ENCODE measurements at places on chromosomes 5 and 9.

DNA sequence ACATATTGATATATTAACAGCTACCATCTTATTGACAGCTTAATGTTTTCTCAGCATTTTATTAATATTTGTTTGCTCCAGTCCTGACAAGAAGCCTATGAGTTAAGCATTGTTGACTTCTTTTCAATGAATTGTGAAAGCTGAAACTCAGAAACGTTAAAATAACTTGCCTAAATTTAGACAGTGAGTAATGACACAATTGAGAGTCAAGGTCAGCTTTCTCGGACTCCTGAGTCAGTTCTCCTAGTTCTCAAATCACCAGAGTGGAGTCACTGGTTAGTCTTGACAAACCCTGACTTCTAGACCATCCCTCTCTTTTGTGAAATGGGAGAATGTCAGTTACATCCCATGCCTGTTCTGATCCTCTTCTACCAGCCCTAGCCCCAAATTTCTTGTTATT lies 222.7 kb upstream of the ACO1 start:
- DNase-seq: no peak

DNA sequence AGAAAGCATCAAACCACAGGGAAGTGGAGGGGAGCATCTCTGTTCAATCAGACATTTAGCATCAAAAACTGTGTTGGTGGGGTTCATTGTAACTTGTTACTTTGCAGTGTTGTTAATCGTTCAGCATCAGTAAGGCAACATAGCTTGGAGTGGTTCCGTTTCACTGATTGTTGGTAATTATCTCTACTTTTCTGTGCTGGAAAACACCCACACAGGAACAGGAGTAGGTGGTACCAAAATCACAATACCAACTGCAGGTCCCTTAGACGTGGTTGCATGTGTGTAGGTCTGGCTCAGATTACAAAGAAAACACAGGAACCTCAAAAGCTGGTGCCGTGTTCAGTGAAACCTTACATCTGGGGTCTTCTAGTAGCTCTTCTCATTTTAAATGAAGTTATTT lies 146.8 kb downstream of the RNF180 start:
- DNase-seq: no peak

GRCh38 chr9:122961139-122961538 lies 20.3 kb downstream of the RABGAP1 start:
- no peak for DNase-seq

DNA sequence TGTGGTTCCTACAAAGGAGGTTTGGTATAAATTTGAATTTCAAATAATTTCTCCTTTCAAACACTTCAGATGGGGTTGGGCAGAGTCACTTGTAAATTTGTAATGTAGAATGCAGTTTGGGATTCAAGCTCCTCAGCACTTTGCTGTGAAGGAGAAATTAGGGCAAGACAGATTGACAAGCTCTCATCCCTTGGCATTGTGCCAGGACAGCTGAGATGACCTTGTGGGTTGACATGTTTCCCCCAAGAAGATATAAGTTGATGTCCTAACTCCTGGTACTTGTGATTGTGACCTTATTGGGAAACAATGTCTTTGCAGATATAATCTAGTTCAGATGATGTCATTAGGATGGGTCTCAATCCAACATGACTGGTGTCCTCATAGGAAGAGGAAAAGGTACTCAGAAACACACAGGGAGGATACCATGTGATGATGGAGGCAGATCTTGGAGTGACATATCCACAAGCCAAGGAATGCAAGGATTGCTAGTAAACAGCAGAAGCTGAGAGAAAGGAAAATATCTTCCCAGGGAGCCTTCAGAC lies 408.3 kb downstream of the MED10 start:
- no peak for DNase-seq

DNA sequence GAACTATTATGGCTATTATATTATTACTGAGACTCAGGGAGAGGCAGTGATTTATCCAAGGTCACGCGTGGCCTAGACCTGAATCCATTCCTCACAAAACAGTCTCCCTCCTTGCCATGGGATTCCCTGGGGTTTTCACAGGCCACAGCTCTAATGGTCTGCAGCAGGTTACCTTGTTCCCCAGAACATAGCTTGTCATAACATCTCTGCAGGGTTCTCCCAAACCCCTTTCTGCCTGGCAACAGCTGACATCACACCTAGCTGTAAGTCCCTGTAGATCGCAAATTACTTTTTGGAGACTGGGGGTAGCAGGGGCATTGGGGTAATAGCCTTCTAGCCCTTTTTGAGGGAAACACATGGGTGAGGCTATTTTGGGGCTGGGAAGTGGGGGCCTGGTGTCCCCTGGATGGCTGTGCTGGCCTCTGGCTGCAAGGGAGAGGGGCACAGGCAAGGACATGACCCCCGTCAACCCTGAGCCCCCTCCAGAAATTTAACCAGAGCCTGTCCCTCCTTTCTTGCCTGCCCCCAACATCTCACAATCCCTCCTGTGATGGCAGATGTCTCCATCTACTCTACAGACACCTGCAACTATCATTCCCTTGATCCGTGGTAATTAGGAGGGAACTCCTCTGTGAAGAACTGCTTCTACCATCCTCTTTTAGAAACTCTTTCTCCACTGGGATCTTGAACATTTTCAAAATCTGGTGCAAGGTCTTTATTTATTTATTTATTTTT lies 1.3 kb downstream of the CD74 start:
- DNase-seq: no peak

GRCh38 chr5:85814596-85814995 lies 803.1 kb upstream of the COX7C start:
- DNase-seq: no peak

DNA sequence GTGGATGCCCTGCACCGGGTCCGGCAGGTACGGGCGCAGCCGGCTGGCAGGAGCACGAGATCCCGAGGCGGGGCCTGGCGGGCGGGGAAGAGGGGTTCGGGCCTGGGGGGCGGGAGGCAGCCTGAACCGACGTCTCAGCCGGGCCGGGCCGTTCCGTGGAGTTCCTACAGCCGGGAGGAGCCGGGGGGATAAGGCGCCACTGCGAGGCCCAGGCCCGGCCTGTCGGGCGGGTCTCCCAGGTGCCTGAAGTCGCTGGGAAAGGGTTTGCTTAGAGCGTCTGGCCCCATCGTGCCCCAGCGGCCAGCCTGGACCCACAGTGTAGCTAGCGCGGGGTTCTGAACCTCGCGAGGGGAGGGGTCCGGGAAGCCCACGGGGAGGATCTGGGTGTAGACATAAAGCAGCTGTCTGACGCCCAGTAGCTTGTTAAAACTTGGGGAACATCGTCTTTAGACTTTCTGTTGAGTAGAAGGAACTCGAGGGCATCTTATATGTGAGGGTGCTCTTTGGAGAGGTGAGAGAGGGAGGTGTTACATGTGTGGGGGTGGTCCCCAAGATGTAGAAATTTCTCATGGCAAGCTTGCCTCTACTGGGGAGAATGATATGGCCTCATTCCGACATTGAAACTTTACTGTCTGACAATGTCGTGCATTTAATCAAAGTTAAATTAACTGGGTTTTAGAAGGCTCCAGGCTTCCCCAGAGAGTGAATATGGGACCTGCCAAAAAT lies 524 bp downstream of the FUBP3 start:
- no peak for DNase-seq

DNA sequence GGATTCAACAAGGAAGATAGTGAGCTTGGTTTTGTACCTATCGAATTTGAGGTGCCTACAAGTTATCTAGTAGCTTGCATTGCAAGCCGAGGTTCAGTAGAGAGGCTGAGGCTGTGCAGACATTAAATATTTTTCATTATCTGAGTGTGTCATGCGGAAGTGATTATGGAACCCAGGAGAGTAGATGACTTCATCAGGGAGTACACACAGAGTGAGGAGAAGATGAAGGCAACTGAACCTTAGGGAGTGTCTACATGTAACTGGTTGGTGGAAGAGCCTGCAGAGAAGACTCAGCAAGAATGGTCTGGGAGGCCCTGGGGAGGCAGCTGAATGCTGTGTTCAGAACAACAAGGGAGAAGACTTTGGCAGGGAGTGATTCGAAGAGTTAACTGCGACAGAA lies 393.9 kb downstream of the ARHGEF28 start:
- DNase-seq: no peak

DNA sequence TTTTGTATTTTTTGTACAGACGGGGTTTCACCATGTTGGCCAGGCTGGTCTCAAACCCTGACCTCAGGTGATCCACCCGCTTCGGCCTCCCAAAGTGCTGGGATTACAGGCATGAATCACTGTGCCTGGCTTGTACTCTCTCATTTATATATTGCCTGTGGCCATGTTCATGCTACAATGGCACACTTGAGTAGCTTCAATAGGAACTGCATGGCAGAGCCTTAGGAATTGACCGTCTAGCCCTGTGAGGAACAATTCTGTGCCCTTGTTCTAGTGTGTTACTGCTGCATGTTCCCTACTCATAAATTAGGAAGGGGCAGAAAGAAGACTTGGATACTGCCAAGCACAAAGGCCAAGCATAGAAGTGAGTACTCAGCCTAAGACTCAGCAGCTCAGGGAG lies 104.2 kb downstream of the LIFR start:
- DNase-seq: no peak

DNA sequence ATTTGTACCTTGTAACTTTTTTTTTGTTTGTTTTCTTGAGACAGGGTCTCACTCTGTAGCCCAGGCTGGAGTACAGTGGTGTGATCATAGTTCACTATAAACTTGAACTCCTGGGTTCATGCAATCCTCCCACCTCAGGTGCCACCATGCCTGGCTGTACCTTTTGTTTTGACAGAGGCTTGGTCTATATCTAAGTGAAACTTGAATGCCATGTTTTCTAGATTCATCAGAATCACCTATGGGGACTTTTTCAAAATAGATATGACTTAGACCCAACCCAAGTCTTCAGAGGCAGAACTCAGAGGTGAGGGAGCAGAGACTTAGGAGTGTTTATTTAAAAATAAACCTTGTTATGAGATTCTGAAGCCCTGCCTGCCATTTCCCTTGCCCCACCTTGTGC lies 128.4 kb downstream of the PTTG1 start:
- DNase-seq: no peak

GRCh38 chr9:107890921-107891465 lies 401.4 kb upstream of the KLF4 start:
- no peak for DNase-seq

DNA sequence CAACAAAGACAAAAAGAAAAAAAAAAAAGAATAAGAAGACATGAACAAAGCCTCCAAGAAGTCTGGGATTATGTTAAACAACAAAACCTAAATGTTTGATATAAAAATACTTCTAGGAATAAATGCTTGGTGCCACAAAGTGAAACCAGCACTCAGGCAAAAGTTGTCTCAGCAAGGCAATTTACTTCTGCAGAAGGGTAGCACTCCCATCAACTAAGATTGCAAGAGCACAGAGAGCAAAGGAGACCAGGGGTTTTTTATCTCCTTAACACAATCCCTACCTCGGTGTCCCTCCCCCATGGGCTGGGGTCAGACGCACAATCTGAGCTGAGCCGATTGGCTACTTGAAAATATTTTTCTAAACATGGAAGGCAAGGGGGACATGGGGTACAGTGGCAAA lies 381.3 kb upstream of the SLC24A2 start:
- DNase-seq: no peak

DNA sequence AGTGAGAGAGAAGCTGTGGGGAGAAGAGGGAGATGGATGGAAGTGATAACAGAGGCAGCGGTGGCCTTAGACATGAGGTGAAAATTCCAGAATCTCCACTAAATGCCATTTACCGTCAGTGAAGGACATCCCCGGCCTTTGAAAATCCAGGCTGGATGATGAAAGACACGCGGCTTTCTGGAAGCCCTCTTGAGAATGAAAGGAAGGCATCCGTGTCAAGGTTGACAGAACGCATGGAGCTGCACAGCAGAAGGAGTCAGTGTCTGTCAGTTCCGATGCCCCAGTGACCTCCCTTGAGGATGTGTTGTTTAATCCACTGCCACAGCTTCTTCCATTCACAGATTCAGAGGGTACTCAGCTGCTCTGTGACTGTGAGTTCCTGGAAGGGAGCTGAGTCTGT lies 114.9 kb downstream of the ICE1 start:
- no peak for DNase-seq

GRCh38 chr5:160390787-160391696 lies 8.8 kb downstream of the FAM200C start:
- no peak for DNase-seq

GRCh38 chr9:1031951-1032601 lies 18.1 kb upstream of the DMRT2 start:
- no peak for DNase-seq

DNA sequence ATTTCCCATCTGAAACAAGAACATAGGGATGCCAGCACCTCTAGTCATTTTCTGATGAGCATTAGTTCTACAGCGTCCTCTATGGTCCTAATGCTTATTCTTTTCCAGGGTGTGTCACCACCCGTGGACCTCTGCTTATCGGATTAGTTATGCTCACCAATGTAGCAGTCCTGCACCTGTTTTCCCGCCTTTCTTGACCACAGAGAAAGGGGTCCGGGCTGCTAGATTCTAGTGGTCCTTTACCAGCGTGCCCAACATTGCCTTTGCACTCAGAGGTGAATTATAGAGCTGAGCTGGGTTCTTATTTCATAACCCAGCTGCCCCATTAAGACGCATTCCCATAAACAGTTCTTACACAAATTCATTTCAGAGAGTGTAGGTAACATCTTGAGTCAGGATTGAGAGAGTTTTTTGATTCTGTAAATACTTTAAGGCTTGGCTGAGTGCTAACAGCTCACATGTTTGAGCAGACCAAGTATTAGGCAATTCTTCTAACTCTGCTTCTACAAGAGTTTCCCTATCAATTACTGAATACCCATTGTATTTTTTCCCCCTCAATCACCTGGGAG lies 2205.1 kb upstream of the C9orf72 start:
- no peak for DNase-seq

DNA sequence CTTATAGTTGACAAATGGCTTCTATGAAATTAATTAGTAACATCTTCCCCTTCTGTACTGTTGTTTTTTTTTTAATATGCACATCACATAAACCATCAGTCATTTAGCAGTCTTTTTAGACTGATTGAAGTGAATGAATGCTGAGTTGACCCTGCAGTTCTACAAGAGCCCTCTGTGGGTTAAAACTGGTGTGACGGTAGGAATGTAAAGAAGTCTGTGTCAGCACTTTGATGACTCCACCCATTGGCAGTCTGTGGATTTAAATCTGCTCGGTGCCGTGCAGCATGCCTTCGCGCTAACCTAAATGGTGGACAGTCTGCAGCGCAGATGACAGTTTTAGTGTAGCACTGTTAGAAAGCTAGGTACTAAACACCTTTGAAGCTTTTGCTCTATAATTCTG lies 3.1 kb downstream of the GTF3C4 start:
- no peak for DNase-seq

- DNase-seq: no peak
Measured at GRCh38 chr9:12773562-12773961, 1.3 kb upstream of the LURAP1L start.

DNA sequence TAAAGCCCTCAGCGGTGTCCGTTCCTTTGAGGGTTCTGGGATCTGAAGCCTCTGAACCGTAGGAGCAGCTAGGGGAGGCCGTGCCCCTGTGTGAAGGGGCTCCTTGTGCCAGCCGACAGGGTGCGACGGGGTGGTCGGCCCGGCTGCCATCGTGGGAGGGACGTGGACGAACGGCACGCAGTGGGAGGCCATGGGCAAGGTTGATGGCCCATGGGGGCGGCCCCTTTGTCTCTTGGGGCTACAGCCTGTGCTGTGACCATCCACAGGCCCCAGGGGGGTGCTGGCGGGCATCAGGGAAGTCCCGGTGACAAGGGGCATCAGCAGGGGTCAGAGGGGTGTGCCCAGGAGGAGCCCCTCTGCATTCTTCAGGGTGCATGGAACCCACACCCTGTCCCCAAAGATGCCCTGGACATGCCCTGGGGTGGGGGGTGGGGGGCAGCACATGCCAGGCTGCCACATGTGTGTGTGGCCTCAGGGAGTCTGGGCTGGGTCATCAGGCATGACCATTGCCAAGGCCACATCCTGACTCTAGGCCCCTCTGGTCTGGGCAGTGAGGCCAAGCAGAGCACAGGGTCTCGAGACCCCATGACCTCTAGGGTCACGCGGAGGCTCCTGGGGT lies 49.6 kb upstream of the CACNA1B start:
- no peak for DNase-seq

GRCh38 chr5:33675958-33676464 lies 215.8 kb downstream of the ADAMTS12 start:
- no peak for DNase-seq

Data from substantia nigra (tissue), 51 donors.